NCI-H2081 treated with DMSO at 0.1 percent for 48 hours (cell line): ENCODE measurements at places on chromosomes 4 and X.

- DNase-seq, result no peak
These were observed 19.9 kb downstream of the DGAT2L6 start for GRCh38 chrX:70196961-70197720.

DNA sequence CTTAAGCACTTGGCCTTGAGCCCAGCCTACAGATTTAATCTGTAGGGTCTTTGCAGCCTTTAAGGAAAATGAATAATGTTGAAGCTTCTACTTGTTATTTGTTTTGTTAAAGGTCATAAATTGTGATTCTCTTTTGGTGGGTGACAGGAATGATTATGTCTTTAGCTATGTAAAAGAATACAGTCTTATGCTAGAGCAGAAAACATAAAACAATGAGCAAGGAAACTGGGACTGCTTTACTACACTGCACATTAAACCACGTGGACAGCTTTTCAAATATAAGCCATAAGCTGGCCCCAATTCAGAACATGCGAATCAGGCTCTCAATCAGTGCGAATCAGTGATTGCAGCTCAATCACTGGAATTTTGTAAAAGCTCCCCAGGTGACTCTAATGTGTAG lies 40.9 kb upstream of the TBC1D19 start:
- no peak for DNase-seq

DNA sequence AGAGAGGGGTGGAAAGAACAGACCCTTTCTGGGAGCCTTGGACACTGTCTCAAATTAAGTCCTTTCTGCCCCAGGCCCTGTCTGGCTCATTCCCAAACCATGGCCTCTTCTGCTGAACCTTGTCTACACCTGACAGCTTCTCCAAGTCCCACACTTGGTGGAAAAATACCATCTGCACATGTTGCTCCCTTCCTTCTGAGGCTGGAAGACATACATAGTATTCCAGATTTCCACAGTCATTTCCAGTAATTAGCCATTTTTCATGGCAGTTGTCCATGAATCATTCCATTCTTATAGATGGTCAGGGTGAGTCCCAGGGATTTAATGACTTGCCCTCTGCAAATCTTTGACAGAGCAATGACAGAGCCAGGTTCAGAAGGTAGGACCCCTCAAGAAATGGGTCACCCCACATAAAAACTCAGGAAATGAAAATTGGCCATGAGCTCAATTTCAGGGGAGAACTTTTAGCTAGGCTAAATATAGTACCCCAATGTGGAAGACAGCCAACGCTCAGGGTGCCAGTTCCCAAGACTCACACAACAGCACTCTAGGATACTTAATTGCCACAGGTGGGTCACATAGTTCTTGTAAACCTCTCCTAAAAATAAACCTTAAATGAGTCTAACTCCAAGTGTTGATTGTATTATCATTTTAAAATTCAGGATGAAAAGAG lies 16.2 kb upstream of the DAPP1 start:
- no peak for DNase-seq

GRCh38 chr4:54620773-54621172 lies 37.0 kb upstream of the KIT start:
- DNase-seq, result no peak

DNA sequence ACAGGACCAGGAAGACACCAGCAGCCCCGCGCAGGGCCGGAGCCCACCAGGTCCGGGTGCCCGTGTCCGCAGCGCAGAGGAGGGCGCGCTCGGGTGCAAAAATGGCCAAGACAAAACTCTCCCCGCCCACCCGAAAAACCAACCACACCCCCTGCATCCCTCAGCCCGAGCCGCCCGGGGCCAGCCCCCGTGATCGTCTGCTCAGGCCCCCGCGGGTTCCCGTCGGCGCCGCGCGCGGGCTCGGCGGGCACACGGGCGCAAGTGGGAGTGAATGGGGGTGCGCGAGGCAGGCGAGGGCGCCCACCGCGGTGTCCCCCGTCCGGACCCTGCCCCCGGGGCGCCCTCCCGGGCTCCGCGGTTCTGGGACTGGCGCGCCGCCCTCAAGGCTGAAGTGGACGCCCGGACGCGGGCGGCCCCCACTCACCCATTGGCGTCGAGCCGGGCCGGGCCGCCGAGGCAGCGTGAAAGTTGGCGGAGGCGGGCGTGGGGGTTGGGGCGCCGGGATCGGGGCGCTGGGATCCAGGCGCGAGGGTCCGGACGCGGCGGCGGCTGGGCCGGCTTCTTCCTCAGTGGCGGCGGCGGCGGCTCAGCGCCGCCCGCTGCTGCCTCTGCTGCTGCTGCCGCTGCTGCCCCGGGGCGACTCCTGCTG lies 393 bp downstream of the SH3KBP1 start:
- DNase-seq, result no peak

GRCh38 chr4:177508662-177509061 lies 66.4 kb upstream of the AGA start:
- no peak for DNase-seq

DNA sequence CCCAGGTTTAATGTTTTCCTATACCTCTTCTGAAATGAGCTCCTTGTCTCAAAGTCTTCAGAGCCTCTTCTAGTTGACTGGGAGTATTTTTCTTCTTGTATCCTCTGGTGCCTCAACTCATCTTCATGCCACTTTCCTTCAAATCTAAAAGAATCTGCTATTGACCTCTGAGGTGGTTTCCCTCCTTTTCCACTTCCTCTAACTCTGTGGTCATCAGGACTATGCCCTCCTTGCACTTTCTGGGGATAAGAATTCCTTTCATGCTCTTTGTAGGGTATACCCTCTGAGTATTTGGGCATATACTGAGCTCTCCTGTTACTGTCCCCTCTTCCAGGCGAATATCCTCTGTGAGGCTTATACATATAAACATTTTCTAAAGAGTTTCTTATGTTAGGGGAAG lies 24.8 kb downstream of the BCLAF3 start:
- DNase-seq, result no peak

DNA sequence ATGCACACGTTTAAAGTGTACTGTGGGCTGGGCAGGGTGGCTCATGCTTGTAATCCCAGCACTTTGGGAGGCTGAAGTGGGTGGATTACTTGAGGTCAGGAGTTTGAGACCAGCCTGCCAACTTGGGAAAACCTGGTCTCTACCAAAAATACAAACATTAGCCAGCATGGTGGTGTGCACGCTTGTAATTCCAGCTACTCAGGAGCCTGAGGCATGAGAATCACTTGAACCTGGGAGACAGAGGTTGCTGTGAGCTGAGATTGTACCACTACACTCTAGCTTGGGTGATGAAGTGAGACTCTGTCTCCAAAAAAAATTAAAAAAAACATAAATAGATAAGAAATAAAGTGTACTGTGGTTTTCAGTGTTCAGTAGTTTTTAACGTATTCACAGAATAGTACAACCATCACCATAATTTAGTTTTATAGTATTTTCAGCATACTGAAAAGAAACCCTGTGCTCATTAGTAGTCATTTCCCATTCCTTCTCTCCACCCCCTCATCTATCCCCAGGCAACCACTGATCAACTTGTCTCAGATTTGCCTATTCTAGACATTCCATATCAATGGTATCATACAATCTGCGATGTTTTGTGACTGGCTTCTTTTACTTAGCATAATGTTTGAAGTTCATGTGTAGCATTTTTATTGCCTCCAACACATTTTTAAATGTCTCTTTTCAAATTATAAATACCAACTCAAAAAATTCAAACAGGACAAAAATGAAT lies 19.1 kb downstream of the SLAIN2 start:
- no peak for DNase-seq

- no peak for DNase-seq
These were observed 74.5 kb upstream of the QRFPR start for GRCh38 chr4:121455285-121455684.
